ENCODE measurements at places on chromosomes 5 and 9.

GRCh38 chr9:125997196-125997823, 250.1 kb downstream of the PBX3 start:
- DNase-seq, result no peak

GRCh38 chr9:3658964-3659363, 133.2 kb upstream of the RFX3 start:
- DNase-seq, result no peak

DNA sequence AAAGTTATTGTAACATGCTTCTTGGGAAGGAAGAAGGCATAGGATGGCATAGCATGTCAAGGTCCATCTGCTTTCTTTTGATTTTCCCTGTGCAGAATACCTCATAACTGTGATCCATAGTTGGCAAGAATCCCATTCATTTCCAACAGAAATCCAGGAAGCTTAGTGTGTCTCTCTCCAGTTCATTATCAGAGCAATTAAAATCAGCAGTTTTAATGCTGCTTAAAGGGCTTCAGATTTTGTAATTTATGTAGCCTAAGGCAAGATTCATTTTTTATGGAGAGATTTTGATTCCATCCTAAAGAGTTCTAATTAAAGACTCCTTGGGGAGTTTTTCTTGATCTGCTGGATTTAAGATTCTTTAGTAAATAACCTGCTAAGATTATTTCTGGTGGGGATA, 560.1 kb downstream of the PDE4D start:
- DNase-seq, result no peak

GRCh38 chr5:66974256-66974655, 222.3 kb downstream of the CD180 start:
- DNase-seq, result no peak

GRCh38 chr9:109176386-109176785, 9.3 kb upstream of the FRRS1L start:
- DNase-seq, result no peak

GRCh38 chr5:110179321-110179720, 489.6 kb downstream of the MAN2A1 start:
- no peak for DNase-seq

GRCh38 chr5:122415030-122415800, 103.2 kb downstream of the SNCAIP start:
- no peak for DNase-seq

DNA sequence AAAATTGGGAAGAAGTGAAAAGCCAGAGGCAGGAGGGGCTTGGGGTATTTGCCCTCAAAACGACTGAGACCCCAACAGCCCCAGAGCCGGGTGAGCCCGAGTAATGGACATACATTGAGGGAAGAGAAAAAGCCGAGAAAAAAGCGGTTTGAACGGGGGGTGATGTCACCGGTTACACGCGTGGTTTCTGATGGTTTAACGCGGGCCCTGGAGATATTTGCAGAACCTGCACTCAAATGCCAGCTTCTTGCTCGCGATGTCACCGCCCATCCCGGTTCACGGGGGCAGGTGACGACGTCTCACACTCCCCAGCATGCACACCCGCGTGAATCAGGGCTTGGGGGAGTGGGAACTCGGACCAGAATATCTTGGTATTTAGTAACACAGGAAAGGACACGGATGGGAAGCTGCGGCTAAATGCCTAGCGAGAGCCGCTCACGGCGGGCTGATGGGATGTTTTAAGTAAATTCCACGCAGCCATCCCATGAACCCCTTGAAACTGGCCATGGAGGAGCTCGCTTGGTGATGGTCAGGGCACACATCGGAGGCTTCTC, 102.0 kb upstream of the RAPGEF1 start:
- no peak for DNase-seq

DNA sequence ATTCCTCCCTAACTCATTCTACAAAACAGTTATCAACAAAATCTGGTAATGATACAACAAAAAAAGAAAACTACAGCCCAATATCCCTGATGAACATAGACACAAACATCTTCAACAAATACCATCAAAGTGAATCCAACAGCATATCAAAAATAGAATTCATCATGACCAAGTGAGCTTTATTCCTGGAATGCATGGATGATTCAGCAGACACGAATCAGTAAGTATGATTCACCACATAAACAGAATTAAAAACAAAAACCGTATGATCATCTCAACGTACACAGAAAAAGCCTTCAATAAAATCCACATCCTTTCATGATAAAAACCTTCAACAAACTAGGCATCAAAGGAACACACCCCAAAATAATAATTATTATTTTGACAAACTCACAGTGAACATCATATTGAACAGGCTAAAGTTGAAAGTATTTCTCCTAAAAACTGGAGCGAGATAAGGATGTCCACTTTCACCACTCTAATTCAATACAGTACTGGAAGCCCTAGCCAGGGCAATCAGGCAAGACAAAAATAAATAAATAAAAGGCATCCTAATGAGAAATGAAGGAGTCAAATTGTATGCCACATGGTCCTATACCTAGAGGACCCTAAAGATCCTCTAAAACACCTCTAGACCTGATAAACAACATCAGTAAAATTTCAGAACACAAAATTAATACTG, 305.1 kb upstream of the RGMB start:
- no peak for DNase-seq

DNA sequence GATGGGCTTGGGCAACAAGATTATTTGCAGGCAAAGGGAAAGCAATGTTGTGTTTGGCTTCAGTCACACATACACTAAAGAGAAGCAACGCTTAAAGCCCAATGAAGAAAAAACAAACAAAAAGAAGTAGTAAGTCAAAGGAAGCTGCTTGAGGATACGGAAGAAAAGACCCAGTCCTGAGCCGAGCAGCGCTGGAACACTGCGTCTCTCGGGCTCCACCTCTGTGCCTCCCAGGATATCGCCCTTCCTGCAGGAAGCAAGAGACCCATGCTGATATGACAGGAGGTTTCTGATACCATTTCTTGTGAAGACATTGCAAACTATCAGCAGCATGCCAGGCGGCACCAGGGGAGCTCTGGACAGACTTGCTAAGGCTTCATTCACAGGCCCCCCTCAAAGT, 9.9 kb downstream of the GNAQ start:
- no peak for DNase-seq

DNA sequence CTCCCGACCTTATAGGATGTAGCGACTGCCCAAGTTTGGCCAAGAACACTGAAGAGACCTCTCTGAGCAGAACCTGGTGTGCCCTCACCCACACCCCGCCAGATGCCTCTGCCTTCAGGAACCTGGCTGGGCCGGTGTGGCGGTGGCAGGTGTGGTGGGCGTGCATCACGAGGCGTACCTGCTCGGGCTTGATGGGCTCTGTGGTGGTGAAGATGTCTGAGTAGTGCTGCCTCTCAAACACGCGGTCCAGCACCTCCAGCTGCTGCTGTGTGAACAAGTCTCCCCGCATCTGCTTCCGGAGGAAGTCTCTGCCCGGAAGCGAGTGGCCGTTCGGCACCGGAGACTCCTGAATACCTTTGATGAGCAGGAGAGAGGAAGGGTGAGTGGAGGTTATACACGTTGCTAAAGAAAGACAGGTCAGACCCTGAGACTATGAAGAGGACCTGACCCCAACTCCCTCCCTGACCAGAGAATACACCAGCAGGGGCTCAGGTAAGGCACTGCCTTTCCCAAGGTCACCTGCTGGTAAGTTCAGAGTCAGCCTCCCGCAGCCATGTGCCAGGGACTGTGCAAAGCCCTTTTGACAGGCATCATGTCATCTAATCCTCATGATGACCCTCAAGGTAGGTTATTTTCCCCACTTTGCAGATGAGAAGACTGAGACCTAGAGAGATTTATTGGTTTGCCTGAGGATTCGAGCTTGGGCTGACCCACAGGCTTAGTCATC, 67.5 kb downstream of the PAX5 start:
- DNase-seq, result no peak

- DNase-seq, result no peak
Observed at GRCh38 chr5:74063821-74064220, 437.8 kb downstream of the ARHGEF28 start.

- DNase-seq, result no peak
Observed at GRCh38 chr5:10576790-10577189, 12.9 kb downstream of the ANKRD33B start.

DNA sequence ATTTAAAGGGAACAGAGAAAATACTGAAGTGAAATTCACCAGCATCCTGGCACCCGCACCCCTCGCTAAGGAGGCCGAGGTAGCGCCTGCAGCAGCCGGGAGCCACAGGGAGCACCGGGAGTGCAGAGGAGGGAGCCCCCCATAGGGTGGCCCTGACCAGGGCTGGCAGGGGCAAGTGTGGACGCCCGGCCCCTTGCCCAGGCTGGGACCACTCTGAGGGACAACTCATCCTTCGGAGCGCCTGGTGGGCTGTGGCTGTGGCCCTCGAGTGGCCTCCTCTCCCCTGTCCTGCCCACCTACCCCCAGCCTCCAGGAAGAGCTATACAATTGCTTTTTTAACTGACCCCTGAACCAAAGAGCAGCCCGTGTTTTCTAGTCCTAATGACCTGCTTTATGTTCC, 47.0 kb downstream of the PLEKHG4B start:
- no peak for DNase-seq

DNA sequence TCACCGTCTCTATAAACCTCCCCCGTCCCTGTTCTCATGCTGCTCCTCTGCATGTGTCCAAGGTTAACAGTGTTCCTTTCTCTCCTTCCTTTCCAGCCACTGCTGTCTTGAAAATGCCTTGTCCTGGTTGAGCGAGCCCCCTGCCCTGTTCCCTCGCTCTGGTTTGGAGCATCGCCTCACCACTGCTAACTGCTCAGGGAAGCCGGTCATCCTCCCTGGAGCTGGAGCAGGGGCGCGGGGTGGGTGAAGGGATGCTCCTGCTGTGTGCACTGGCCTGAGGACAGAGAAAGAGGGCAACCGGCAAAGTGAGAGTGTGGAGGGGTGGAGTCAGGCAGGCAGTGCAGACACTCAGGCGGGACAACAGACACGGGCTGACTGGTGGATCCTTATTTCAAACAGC, 19.4 kb downstream of the UBE2QL1 start:
- no peak for DNase-seq

DNA sequence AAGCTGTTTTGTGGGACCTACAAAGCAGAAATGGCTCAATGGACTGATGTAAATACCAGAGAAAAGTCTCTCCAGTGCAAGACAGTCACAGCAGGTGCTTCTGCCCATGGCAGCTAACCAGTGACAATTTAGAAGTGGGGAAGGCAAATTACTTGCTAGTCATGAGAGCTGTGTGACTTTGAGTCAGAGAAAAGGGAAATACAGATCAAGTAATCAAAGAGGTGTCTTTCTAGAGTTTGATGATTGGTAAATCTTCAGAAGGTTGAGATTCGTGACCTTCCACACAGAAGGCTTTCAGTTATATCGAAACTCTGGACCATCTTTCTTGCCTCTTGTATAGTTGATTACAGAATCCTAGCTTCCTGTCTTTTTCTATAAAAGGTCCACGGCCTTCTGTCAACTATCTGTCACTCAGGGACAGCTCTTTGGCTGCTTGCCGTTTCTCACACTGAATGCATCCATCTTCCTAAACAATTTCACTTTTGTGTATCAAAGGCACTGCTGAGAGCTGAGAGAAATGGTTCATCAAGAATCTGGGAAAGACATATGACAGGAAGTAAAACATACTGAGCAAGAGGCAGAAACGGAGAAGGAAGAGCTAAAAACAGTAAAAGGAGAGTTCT, 993.9 kb upstream of the ACO1 start:
- DNase-seq, result no peak

GRCh38 chr9:93536874-93537273, 39.5 kb upstream of the PHF2 start:
- no peak for DNase-seq

DNA sequence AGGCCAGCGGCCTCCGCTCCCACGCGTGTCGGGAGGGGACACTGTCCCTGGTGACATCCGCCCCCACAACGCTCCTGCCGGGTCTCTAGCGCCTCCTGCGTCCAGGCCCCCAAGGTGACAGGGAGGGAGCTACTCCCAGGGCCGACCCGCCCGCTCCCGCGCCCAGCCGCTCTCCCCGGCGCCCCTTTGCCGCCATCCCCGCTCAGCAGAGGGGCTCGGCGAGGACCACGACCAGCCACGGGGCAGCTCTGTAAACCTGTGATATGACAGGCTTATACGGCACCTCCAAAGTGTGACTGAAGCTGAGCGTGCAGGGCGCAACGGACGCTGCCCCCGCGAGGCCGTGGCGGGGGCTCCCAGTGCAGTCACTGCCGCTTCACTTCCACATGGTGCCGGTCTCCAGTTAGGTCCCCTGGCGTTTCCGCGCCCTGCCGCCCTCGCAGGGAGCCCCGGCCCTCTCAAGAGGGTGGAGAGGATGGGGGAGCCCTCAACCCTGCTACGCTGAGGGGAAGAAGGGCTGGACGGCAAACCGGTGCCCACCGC, 978 bp upstream of the ADCY2 start:
- DNase-seq, result no peak

DNA sequence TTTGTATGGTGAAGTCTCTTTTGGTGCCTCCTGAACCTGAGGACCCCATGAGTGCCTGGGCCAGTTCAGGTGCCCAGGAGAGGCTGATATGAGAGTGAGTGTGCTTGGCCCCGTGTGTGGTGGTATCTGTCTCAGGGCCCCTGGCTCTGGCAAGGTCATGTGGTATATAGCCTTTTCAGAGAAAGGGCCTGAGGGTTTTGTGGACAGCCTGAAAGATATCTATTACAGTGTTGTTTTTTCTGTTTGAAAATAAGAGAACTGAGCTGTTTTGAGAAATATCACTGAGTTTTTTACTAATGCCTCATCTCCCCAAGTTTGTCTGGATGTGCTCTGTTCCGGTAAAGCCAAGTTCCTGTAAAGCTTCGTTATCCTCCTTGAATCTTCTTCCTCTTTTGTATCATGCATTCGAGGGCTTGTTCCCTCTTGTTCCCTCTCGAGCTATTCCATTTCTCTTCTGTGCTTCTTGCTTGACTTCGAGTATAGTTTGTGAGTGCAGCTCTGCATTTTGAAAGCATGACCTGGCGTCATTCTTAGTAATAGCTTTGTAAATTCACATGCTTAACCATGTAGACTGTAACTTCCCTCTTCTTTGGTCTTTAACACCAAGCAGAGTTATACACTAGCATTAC, 122.3 kb downstream of the MAST4 start:
- no peak for DNase-seq

GRCh38 chr5:93296338-93296737, 284.7 kb downstream of the NR2F1-AS1 start:
- no peak for DNase-seq

- DNase-seq, result no peak
Observed at GRCh38 chr9:119272500-119273211, 96.6 kb downstream of the BRINP1 start.

Measured in activated gamma-delta T cell treated with anti-CD3 and anti-CD28 coated beads, Interleukin-2, amount 50 U/mL, for 16 hours (primary cell).